ENCODE measurements at places on chromosomes 13 and 19.

DNA sequence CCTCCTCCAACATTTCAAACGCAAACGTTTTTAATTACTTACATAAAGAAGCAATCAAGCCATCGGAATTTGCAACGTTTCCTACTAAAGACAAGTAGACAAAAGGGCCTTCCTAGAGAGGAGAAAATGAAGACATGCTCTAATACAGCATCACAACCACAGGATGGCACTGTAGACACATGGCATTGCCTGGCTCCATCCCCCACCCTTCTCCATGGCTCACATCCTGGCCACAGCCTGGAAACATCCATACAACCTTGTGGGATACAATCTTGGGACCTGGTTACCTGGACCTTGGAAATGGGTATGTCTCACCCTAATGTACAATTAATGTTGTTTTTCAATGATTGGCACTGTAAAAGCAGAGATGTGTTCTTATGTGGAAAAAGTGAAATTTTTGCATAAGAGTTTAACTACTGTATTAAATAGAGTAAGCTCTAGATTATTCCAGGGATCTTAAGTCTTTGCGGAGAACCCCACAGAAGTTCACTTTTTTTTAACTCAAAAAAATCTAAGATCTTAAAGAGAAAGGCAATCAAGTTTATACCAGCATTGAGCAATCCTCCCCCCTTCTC, 21.5 kb downstream of the EBPL start:
- DNase-seq = peak; percentile 30

- DNase-seq = no peak
Measured at GRCh38 chr13:78826312-78826711, 167.4 kb upstream of the OBI1 start.

DNA sequence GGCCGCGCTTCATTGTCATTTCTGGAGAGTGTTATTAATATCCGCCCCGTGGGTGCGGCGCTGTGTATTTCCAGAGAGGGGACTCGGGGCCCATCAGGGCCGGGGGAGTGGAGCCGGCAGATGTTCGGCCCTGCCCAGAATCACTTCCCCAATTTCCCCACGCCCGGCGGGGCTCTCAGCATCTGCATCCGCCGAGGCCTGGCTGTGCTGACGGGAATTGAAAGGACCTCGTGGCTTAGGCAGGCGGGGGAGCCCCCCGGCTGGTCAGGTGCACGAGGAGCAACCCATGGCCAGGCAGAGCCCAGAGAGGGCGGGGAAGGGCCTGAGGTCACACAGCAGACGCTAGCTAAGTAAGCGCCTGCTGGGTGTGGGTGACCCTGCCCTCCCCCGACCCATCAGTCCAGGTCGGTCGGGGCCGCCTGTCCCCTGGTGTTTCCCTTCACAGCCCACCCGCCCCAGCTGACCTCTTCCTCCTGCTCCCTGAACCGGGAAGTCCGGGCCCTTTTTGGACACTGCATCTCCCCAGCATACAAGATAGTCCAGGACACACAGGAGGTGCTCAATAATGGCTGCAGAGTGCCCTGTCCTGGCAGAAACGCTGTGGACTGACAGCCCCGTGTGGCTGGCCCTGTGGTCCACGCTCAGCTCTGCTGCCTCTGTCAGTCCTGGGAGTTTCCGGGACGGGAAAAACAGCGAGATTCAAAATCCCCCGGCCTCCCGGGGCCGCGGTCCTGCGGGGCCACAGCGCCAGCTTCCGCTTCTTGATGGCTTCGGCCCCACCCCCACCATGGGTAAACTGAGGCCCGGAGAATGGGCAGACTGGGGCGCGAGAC, 22.1 kb downstream of the ARID3A start:
- no peak for DNase-seq

DNA sequence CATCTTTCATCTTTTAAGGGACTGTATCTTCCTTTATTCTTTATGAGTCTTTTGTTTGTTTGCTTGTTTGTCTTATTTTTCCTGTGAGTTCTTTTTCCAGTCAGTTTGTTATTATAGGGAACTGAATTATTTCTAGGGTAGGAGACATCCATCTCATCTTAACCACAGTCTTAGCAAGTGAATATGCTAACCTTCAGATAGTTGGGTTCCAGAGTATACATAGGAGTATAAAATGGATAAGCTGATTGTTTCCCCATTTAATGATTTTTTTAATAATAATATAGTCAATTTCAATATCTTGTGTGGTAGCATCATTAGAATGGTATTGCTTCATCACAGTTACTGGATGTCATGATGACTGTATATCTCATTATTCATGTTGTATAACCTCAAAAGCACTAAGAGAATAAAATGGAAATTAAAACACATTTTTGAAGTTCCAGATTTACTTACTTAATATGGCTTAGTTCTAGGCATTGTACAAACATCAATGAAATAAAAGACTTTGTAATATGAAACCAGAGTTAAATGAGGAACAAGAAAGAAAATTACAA, 33.0 kb downstream of the GPC6 start:
- DNase-seq = no peak

DNA sequence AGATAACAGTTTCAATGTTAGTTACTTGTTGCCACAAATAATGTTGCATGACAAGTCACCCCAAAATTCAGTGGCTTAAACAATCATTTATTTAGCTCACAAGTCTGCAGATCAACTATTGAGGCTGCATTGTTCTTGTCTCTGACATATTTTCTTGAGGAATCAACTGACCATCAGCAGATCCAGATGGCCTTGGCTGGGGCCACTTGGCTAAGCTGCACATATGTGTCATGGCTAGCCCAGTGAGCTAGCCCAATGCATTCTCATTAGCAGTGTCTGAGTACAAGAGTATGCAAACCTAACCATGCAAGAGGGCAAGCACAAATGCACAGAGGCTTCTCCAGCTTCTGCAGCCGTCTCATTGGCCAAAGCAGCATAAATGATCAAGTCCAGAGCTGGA, 180.4 kb downstream of the DNAJC15 start:
- DNase-seq = no peak

DNA sequence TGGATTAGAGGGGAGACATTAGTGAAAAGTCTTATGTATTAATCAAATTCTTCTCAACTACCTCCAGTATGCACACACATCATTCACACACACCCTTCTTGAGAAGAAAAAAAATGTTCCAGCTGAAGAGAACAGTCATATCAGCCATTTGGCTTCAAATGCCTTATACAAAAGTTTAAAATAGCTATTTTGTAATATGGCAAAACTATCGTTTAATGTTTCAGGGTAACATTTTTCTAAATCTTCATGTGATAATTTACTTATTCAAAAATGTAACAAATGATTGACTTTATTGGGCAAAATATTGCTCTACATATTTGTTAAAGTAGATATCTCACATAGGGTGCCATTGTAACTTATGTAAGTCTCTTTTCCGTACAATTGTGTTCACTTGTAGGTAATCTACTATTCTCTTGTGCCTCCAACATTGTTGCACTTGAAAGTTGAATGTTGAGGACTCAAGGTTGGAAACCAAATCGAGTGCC, 13.6 kb downstream of the ZIC2 start:
- no peak for DNase-seq

GRCh38 chr19:12937093-12937926, 1.1 kb upstream of the CALR start:
- no peak for DNase-seq

GRCh38 chr19:47266401-47266941, 8.2 kb upstream of the INAFM1 start:
- no peak for DNase-seq

- no peak for DNase-seq
Measured at GRCh38 chr13:98975822-98976261, 2.0 kb downstream of the DOCK9 start.

GRCh38 chr13:36108954-36109353, 22.2 kb downstream of the DCLK1 start:
- no peak for DNase-seq

- peak; percentile 58 for DNase-seq
Measured at GRCh38 chr19:29687244-29687896, 22.1 kb downstream of the PLEKHF1 start.

- no peak for DNase-seq
Measured at GRCh38 chr13:35797991-35798390, 321.5 kb upstream of the MAB21L1 start.

GRCh38 chr13:113882716-113883115, 18.8 kb upstream of the GAS6 start:
- DNase-seq = no peak

DNA sequence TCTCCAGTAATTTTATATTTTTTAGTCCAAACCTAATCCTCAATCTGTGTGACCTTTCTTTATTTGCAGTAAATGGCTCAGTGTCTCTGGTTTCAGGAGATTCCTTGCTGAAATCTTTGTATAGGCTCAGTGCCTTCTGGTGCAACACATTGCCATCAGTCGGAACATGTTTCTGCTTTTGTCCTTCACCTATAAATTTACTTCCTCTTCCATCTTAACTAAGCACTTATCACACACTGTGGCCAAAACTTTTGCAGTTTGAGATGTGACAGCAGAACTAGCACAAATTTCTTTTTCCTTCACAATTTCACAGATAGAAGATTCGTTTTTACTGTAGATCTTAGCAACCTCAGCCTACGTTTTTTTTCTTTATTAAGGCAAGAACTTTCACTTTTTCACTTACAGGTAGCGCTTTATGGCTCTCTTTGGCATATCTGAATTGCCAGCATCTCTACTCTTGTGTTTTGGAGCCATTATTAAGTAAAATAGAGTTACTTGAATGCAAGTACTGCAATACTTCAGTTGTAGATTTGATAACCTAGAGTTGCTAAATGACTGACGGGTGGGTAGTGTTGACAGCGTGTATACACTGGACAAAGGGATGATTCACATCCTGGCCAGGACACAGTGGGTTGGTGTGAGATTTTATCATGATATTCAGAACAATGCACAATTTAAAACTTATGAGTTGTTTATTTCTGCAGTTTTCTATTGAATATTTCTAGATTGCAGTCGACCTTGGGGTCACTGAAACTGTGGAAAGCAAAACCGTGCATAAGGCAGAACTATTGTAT, 44.3 kb downstream of the NDFIP2 start:
- DNase-seq = peak; percentile 74

DNA sequence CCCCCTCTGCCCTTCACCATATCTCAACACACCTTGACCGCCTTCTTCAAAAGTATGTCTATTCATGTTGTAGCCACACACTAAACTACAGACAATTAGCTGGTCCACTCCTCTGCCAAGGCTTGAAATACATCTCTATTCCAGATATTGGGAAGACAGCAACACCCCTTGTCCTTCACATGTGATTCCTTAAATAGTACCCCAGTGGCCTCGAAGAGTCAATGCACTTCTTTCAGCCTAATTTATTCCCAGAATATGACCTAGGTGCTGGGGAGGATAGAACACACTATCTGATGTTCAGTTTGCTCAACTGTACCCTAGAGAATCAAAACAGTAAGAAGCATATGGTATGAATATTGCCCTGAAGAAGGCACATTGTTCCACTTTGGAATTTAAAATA, 82.4 kb upstream of the DACH1 start:
- DNase-seq = no peak

DNA sequence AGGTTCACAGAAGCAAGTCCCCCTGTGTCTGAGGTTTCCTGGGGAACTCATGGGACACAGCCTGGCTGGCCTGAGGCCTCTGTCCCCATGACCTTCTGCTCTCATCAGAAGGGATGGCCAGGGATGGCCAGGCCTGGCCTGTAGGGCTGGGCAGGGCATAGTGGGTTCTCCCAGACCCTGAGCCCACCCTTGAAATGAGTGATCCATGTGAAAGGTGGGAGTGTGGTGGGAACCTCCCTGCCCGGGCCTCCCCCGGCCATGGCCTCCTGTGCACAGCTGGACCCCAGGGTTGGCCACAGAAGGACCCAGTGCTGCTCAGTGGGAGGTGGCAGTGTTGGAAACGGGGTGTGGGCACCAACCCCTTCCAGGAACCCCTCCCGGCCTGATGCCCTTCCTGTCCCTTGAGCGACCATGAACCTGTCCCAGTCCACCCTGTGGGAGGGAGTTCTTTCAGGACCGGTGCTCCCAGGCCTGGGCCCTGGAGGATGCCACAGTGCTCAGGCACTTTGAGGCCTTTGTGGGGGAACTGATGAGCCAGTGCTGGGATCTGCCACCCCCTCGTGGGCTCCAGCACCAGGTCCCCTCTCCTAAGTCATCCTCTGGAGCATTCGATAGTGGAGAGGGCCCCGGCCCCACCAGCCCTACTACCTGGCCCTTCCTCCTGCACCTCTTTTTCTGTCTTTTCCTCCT, 15.5 kb upstream of the ZNF14 start:
- no peak for DNase-seq

GRCh38 chr13:29465741-29466293, 129.7 kb downstream of the SLC7A1 start:
- DNase-seq = no peak

DNA sequence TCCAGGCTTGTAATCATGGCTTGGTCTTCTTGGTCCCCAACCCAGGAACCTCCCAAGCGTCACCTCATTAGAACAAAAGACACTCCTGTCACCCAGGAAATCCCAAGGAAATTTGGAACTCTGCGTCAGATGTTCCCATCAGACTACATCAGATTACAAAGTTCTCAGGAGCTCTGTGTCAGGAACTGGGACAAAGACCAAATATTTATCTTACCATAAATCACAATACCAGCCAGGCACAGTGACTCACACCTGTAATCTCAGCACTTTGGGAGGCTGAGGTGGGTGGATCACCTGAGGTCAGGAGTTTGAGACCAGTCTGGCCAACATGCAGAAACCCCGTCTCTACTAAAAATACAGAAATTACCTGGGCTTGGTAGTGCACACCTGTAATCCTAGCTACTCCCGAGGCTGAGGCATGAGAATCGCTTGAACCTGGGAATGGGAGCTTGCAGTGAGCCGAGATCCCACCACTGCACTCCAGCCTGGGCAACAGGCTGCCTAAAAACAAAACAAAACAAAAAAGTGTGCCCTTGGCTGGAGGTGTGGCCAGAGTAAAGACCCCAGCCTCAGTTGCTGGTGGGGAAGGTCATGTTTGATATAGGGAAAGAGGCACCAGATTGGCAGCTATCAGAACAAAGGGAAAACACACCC, 16.7 kb upstream of the CCDC124 start:
- no peak for DNase-seq

- no peak for DNase-seq
Measured at GRCh38 chr19:8386990-8387389, 3.2 kb upstream of the RAB11B start.

DNA sequence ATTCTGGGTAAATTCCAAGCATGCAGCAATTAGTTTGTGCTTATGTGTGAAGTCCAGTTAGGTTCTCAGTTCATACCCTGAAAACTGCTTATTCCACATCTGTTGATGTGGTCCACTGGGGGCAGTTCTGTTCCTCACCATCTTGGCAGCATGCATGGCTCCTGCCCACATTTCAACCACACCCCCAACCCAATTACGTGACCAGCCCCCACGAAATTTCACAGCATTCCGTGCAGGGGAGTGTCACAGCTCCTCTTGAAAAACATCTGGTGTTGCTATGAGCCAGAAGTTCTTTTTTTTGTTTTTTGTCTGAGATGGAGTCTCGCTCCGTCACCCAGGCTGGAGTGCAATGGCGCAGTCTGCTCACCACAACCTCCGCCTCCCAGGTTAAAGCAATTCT, 9.1 kb upstream of the ERVK3-1 start:
- DNase-seq = no peak
